Activated CD4-positive, alpha-beta memory T cell treated with anti-CD3 and anti-CD28 coated beads, Interleukin-2, amount 10 ng/mL, durations not matched to agents 7 days and 5 days (primary cell): ENCODE measurements at places on chromosomes 3 and 15. TPM values are rescaled to one million over a fixed set of nuclear protein-coding genes. Genes with fewer than 3 reads are reported as not detected.

GRCh38 chr3:157794771-157795170, 291.6 kb upstream of the VEPH1 start:
- H3K4me3 ChIP-seq: no peak overlapping the region
- H3K27ac ChIP-seq: no peak overlapping the region
- no peaks in the 10 kb centered on the region for H3K4me1 ChIP-seq
- H3K27me3 ChIP-seq: no peaks in the 10 kb centered on the region
- DNase-seq: no peak
- no peaks in the 10 kb centered on the region for H3K36me3 ChIP-seq

- no peaks in the 10 kb centered on the region for H3K27me3 ChIP-seq
- no peak overlapping the region for H3K4me3 ChIP-seq
- no peak for DNase-seq
Observed at GRCh38 chr15:97978401-97979139, 18.1 kb downstream of the ARRDC4 start.

The C3orf85 gene
- total RNA-seq: not detected

The PLAAT1 gene
- not detected for total RNA-seq

The RAB7A gene
- total RNA-seq: 225 TPM
